ENCODE measurements at places on chromosomes 13 and 19.

- DNase-seq, result no peak
Observed at GRCh38 chr19:5093948-5094718, 125.2 kb downstream of the KDM4B start.

- no peak for DNase-seq
Observed at GRCh38 chr19:51142119-51142518, at the start of gene SIGLEC7. TSS of gene SIGLEC7 (plus strand) at chr19:51142301. CDS start at chr19:51142370, 69 bp downstream.

- no peak for DNase-seq
Observed at GRCh38 chr13:39185326-39185725, 147.1 kb downstream of the NHLRC3 start.

- DNase-seq, result no peak
Observed at GRCh38 chr13:40408602-40409001, 257.8 kb downstream of the FOXO1 start.

DNA sequence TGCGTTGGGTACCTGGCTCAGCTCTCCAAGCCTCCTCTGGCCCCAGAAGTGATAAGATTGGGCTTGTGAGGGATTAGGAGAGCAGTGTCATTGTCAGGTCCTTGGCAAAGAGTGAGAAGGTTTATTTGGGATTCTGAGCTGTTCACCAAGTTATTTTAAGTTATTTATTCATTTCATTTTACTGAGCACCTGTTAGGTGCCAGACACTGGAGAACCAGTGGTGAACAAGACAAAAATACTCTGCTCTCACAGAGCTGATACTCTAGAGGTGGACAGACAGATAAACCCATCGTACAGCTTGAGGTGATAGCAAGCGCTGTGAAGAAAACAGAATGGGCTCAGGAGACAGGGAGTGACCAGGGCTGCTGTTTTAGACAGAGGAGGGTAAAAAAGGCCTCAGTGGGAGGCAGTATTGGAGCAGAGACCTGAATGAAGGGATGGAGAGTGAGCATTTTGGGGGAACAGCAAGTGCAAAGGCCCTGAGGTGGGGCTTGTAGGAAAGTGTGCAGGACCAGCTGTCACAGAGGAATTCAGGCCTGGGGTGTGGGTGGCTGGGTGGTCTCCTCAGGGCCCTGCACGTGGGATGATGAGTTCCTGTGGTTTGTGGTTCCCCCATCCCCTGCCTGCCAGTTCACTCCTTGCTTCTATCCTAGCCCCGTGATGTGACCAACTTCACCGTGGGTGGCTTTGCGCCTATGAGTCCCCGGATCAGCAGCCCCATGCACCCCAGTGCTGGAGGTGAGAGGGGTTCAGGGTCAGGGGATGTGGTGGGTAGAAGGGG lies 8.7 kb upstream of the TIMM50 start:
- no peak for DNase-seq

Measured in forelimb muscle (tissue), 1 donor.